LoVo (cell line): ENCODE measurements at places on chromosomes 12 and 14.

GRCh38 chr12:113645183-113645582 lies 173.5 kb upstream of the LHX5 start:
- DNase-seq, result no peak

DNA sequence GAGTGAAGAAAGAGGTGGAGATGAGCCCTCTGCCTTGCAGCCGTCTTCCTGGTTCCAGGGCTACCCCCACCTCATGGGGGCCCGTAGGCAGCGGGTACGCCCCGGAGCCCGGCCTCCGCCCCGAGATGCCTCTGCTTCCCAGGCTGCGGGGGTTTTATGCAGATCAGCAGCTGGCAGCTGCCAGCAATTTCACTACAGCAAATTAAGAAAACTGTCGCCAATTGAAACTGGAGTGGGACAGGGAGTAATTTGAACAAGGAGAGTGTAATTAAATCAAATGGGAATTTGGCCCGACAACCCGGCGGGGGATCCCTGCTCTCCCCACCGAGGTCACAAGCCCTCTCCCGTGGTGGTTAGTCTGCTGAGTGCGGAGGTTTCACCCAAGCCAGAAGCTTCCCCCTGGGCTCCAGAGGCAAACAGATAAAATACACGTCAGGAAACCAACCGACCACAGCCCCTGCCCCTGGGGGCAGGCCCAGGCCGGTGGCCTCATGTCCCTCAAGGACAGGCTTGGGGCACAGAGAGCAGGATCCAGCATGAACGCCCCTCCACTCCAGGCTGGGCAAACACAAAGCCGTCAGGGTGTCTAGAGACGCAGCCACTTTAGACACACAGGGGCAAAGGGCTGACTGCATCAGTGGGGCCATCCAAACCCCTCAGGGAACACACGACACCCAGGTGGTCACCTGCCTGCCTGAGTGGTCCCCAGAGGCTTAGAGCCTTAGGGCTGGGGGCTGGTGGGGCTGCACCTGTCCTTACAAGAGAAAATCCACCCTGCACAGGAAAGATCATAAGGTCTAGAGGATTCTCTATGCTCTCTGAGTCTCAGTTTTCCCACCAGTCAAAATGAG lies 53.8 kb downstream of the TESC start:
- no peak for DNase-seq

- no peak for DNase-seq
These were observed 97.7 kb downstream of the NTS start for GRCh38 chr12:85971800-85972199.

- no peak for DNase-seq
These were observed 19.0 kb upstream of the SERPINA4 start for GRCh38 chr14:94542111-94542810.

- no peak for DNase-seq
These were observed 1170.7 kb downstream of the BCL11B start for GRCh38 chr14:98101323-98101722.

DNA sequence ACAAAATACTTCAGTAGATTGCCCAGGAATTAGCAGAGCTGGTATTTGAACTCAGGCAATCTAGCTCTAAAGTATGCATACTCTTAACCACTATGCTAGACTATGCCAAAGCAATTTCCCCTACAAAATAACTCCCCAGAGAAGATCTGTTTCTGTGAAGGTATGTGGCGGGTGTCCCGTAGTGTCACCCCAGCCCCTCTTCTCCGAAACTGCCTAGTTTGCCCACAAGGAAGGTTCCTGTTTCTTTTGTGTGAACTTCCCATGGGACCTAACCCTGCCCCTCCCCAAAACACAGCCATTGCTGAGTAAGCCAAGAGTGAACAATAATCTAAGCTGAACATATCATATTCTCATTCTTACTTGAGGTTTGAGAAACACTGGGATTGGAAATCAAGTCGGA lies 15.5 kb upstream of the RAP1B start:
- no peak for DNase-seq

- no peak for DNase-seq
These were observed 12.8 kb downstream of the TSFM start for GRCh38 chr12:57795354-57795753.

- no peak for DNase-seq
These were observed 180.9 kb upstream of the PLXNC1 start for GRCh38 chr12:93967454-93967853.

- DNase-seq, result no peak
These were observed 129.3 kb upstream of the PTPRQ start for GRCh38 chr12:80314741-80315140.

GRCh38 chr12:79597910-79598309 lies 92.9 kb downstream of the PAWR start:
- DNase-seq, result no peak

- no peak for DNase-seq
These were observed 26.0 kb downstream of the MYBPC1 start for GRCh38 chr12:101620762-101621133.

GRCh38 chr12:120199025-120199424 lies 1.9 kb downstream of the RPLP0 start:
- DNase-seq, result no peak

GRCh38 chr12:30794020-30794419 lies 39.3 kb upstream of the CAPRIN2 start:
- peak; percentile 43 for DNase-seq

DNA sequence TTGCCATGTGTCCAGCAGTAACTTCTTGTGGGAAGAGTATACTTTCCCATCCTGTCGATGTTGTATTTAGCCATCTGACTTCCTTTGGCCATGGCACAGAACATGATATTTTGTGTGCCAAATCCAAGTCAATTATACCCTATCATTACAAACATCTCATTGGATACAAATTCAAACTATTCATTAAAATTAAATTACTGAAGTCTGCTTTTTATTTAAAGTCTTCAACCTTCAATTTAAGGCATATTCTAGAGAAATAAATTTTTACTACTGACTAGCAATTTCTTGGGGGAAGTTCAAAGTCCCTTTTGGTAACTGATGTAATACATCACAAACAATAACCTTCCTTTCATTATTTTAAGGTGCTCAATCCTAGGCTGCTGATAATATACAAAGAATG lies 192.6 kb downstream of the SLC6A15 start:
- DNase-seq, result no peak

- DNase-seq, result no peak
These were observed 6.0 kb upstream of the SHMT2 start for GRCh38 chr12:57223191-57224165.

DNA sequence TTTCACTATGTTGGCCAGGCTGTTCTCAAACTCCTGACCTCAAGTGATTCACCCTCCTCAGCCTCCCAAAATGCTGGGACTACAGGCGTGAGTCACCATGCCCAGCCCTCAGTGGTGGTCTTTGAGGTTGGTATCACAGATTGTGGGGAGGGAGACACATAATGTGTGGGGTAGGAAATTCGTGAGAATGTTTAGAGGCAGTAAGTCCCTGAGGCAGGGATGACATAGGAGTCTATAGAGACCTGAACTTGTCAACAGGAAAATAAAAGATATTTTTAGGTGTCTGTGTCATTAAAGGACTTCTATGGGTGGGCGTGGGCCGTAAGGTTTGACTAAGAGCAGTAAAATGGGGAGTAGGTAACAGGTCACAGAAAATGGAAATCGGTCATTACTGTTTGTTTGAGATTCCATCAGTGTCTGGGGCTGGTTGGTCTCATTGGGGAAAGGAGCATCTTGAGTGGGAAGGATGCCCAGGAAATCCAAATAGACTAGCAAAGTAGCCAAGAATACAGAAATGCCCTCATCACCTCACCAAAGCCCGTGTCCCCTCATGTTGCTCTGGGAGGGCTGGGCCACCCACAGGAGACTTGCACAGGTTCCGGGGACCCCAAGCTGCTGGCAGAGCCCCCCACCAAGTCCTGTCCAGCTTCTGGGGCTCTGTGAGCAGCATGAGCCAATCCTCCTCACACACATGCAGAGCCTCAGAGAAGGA lies 63.6 kb upstream of the BCL2L14 start:
- peak; percentile 29 for DNase-seq

DNA sequence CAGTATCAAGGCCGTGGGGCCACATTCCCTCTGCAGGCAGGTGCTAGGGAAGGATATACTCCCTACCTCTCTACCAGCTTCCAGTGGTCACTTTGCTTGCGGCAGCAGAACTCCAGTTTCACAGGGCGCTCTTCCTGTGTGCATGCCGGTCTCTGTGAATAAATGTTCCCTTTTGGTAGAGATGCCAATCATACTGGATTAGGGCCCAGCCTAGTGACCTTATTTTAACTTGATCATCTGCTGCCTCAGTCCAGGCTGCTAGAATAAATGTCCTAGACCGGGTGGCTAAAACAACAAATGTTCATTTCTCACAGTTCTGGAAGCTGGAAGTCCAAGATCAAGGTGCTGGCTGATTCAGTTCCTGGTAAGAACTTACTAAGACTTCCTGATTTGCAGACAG lies 198.8 kb upstream of the TMEM132C start:
- no peak for DNase-seq

DNA sequence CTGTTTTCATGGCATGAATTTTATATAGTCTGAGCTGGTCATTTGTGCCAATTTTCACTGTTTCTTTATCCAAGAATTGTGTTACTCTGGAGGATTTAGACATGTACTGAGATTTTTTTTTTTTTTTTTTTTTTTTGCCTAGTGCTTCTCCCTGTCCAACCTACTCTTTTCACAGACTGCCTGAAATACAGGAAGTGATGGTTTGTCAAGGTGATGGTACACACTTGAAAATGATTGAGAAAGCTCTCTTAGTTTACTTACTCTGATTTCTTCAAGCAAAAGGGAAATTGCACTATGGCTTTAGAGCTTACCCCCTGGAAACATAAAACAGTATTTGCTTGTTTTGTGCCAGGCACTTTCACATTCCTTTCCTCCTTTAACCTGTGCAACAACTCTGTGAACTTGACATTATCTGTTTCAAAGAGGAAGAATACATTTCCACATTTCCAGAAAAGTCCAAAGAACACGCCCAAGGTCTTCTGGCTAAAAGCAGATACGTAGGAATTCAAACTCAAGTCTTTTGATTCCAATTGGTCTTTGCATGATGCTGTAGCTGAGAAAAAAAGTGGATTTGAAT lies 181.1 kb downstream of the SLC15A5 start:
- no peak for DNase-seq

GRCh38 chr12:5648692-5649359 lies 216.9 kb downstream of the NTF3 start:
- DNase-seq, result peak; percentile 34

GRCh38 chr14:57199921-57200320 lies 68.8 kb downstream of the EXOC5 start:
- no peak for DNase-seq

DNA sequence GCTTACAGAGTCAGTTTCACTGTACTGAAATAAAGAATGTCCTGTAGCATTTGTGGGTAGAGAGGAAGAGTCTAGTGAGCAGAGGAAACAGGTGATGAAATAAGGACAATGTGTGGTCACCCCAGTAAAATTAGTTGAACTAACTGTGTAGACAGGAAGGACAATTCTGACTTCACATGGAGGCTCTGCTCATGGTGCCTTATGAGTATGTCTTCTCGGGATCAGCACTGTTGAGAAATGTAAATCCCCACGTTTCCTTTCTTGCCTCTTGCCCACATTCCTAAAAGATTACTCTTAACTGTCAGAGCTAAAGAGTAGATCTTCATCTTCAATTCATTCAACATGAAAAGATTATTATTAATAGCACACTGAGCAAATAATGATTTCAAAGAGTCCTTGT lies 113.2 kb upstream of the FLRT2 start:
- no peak for DNase-seq

DNA sequence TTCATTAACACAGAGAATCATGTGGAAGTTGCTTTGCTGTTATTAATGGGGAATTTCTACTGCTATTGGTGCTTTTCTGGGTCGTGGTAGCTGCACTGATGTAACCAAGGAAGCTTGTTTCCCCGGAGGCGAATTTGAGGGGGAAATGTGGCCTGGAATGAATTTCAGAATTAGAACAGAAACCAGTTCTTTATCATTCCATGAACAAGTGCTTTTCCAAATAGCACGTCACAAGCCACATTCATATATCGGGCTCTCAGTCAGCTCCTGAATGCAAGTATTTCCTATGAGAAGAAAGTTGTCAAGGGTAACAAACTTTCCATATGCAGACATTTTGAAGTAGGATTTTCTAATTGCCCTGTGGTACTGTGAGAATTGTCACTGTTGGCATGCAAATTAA lies 1353.2 kb downstream of the AACS start:
- no peak for DNase-seq

DNA sequence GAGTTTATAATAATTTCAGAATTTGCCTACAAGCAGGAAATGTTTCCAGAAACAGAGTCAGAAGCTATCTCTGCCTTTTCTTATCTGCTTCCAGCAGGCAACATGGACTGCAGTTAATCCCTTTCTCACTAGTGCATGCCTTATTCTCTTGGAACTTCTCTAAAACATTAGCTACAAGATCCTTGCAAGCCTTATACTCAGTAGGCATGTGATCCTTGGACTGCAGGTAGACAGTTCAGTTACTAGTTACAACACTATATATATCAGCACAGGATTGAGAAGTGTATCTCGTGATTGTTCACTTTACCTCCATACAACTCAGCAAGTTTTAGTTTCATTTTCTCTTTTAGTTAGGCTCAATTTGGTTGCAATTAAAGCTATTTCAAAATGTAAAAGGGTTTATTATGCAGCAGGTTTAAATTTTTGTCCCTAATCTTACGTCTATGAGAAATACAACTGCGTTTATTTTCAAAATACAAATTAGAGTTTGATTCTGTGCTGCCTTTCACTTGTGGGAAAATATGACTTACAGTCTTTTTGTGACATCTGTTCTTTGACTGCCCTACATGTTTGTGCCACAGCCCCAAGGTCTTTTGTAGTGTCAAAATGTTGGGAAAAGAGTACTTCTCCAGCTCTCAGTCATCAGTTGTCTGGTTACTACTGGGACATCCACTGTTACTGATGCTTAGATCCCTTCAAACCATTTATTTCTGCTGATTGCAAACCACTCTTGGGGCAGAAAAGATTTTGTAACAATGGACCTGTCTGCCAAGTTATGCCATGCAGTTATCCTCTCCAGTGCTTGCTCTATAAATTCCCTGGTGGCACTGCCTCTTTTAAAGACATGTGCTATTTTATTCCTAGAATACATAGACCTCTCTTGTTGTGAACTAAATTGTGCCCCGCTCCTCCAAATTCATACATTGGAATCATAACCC lies 709.0 kb upstream of the FOXG1 start:
- DNase-seq, result no peak

DNA sequence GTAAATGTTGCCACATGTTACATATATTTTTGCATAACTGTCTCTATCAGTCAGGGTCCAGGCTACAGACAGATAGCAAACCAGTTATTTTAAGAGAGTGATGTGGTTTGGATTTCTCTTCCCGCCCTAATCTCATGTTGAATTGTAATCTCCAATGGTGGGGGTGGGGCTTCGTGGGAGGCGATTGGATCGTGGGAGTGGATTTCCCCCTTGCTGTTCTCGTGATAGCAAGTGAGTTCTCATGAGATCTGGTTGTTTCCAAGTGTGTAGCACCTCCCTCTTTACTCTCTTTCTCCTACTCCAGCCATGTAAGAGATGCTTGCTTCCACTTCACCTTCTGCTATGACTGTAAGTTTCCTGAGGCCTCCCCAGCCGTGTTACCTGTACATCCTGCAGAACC lies 704.2 kb upstream of the TBX3 start:
- no peak for DNase-seq

- DNase-seq, result no peak
These were observed 2.8 kb downstream of the LRRC74A start for GRCh38 chr14:76829013-76829365.
